ENCODE measurements at places on chromosomes 16 and 17.

GRCh38 chr17:6109536-6109935 is 39.4 kb downstream of the WSCD1 start:
- DNase-seq, result no peak

DNA sequence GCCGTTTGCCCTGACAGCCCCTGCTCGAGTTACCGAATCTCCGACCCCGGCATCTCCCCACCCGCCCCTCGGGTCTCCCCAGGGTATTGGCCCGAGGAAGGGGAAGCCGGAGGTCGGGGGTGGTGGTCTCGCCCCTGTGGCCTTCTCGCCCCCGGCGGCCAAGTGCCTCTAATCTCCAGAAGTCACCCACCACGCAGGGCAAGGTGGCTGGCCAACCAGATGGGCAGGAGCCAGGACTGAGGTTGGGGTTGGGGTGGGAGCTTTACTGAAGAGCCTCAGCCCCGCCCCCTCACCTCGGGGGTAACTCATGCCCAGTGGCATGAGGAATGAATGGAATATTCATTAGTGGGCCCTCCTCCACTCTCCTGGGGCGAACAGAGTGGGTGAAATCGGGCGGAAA is 637 bp downstream of the DHRS11 start:
- DNase-seq, result peak; percentile 8

DNA sequence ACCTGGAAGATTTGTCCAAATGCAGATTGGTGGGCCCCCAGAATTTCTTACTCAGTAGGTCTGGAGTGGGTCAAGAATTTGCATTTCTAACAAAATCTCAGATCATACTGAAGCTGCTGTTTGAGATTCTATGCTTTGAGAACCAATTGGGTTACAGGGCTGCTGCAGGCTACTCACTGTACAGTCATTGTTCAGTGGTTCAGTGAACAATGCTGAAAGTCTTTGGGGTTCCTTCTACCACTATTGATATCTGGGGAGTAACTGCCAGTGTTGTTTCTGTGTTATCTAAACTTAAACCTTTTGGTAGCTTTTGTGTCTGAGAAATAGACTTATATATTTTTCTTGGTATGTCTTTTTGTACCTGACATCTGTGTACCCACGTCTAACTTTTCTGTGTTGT is 187.5 kb downstream of the TANC2 start:
- DNase-seq, result no peak

DNA sequence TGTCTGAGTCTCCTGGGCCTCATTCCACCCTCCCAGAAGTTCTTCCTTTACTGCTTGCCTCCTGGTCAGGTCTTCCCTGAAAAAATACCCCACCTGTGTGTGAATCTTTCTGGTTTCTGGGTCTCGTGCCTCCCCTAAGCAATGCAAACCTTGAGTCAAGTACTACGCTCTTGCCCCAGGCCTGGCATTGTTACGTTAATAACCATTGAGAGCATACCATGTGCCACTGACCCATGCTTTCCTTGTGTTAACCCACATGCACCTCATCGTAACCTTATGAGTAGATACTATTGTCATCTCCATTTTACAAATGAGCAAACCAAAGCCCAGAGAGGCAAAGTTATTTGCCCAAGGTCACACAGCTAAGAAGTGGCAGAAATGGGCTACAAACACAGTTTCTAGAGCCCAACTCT is 25.4 kb upstream of the TOB1 start:
- no peak for DNase-seq

- DNase-seq, result no peak
These were observed 23.7 kb downstream of the MAP3K3 start for GRCh38 chr17:63645775-63646487.

DNA sequence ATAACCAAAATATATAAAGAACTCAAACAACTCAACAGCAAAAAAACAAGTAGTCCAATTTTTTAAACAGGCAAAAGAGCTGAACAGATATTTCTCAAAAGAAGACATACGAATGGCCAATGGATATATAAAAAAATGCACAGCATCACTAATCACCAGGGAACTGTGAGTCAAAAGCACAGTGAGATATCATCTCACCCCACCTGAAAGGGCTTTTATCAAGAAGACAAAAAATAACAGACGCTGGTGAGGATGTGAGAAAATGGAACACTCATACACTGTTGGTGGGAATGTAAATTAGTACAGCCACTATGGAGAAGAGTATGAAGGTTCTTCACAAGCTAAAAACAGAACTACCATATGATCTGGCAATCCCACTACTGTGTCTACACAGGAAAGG is 7.4 kb downstream of the XYLT1 start:
- no peak for DNase-seq

GRCh38 chr16:61364990-61365389 is 671.2 kb downstream of the CDH8 start:
- no peak for DNase-seq

DNA sequence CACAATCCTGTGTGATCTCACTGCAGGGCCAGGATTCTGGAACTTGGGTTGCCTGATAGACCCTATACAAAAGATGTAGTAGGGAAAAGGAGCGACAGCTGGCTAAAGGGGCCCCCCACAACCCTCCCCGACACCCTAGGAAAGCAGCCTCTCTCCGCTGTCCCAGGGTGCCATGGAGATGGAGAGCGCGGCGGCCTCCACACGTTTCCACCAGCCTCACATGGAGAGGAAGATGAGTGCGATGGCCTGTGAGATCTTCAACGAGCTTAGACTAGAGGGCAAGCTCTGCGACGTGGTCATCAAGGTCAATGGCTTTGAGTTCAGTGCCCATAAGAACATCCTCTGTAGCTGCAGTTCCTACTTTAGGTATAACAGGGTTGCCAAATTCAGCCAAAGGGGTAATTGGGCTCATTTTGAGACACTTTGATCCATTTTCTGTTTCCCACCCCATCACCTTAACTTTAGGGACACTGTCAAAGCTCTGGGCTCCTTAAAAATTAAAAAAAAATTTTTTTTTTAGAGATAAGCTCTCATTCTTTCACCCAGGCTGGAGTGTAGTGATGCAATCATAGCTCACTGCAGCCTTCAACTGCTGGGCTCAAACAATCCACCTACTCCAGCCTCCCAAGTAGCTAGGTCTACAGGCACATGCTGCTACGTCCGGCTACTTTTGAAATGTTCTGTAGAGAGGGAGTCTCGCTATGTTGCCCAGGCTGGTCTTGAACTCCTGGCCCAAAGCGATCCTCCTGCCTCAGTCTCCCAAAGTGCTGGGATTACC is at the start of gene KLHL10:
Gene KLHL10 (plus strand): TSS at position 65 of the 778 bp plus-strand sequence. CDS start 108 bp downstream, at position 173.
- DNase-seq, result no peak

GRCh38 chr16:67451704-67452435 is 20.9 kb downstream of the HSD11B2 start:
- DNase-seq, result no peak

- DNase-seq, result peak; percentile 67
These were observed 3.7 kb downstream of the NOL3 start for GRCh38 chr16:67173808-67174705.

DNA sequence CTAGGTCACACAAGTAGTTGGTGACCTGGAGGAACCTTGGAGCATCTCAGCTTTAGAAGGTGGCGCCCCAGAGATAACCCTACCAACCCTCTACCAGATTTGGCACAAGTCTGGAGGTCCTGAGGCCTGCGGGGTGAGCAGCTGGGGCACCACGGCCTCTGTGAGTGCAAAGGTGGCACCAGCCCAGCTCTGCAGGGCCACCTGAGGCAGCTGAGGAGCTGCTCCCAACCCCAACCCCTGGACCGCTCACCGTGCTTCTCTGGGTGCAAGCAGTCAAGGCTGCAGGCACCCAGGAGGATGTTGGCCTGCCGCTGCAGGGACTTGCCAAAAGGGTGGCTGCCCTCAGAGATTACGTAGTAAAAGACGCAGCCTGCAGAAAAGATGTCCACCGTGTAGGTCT is 28.4 kb upstream of the ICAM2 start:
- DNase-seq, result no peak

- DNase-seq, result no peak
These were observed 3.7 kb downstream of the ADAD2 start for GRCh38 chr16:84194470-84195200.

GRCh38 chr16:55390630-55391237 is 66.7 kb downstream of the IRX6 start:
- no peak for DNase-seq

DNA sequence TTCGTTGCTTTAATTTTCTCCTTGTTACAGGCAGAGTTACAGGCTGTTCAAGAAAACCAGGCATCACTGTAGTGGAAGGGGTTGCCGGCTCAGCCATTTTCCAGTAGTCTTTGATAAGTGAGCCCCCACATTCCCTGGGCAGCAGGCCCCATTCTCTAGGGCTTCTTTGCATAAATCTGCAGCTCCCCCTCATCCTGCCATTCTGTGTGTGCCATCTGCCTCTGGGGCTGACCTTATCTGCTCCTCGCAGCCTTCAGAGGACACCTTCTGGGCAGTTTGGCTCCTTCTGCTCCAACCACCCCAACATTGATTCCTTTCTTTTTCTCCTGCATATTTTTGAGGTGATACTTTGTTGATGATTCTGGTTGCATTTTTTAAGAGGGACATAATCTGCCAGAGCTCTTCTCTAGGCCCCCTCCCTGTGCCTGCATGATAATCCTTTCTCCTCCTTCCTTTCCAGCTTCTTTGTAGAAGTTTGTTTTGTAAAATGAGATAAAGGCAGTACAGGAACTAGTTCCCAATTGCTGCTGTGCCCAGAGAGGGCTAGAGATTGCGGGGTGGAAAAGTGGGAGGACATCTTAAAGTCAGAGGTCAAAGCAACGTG is 17.1 kb downstream of the RND2 start:
- DNase-seq, result no peak

GRCh38 chr17:66551839-66552238 is 249.4 kb downstream of the PRKCA start:
- DNase-seq, result no peak

DNA sequence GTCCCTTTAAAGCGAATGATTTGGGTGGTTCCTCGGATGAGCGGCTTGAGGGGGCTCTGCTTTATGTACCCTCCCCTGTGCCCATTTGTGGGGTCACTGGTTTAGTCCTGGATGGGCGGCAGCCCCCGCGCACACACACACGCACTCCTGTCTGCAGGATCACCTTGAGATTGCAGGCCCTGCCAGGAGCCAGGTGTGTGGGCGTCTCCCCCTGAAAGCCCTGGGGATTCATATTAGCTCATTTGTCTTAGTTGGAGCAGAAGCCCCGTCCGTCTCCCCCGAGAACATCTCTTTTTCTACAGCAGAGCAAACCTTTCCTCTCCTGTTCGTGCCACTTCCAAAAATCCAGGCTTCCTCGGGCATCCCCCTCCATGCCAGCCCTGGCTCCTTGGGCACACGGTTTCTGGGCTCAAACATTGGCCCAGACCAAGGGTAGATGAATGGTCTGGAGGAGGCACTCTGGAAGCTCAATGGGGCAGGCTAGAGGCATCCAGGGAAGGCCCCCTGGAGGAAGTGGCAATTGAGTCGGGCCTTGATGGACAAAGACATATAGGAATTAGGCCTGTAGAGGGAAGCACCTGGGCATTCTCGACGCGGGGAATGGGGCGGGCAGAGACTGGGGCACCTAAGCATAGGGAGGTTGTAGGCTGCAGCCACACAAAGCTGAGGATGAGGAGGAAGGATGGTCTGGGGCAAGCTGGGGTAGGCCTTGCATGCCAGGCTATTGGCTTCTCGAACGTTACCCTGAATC is 218.5 kb upstream of the GSE1 start:
- no peak for DNase-seq

DNA sequence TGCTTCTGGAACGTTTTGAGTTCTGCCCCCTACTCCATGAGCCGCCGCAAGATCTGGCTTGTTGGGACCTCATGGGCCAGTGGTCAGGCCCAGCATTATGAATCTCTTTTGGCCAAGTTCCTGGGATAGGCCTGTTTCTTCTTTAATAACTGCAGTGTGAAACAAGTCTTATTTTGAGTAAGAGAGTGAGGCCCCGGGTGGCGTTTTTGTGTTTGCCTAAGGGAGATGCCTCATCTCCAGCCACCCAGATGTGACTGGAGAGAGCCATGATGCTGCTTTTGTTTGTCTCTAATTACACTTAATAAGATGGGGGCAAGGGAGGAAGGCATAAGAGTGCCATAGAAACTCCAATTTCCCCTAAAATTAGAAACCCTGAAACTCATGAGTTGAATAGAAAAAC is 39.8 kb downstream of the KSR1 start:
- DNase-seq, result no peak

GRCh38 chr17:34098699-34099098 is 156.4 kb upstream of the CCL2 start:
- DNase-seq, result no peak

GRCh38 chr17:8622191-8622590 is 8.3 kb downstream of the MYH10 start:
- DNase-seq, result no peak

DNA sequence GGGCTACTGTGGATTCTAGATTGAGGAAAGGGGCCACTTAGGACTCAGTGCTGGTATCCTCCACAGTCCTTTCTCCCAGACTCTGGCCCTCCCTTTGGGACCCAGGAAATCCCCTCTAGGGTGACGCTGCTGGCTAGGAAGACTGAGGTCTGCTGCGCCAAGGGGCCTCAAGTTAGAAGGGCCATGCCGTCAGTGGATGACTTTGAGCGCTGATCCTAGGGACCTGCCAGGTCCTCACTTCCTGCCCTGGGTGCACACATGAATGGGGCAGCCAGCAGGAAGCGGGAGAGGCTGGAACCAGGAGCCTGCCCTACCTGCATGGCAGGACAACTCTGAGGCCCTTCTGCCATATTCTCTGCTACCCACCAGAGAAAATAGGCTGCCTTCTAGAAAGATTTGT is 145.0 kb downstream of the RAB11FIP4 start:
- DNase-seq, result no peak

DNA sequence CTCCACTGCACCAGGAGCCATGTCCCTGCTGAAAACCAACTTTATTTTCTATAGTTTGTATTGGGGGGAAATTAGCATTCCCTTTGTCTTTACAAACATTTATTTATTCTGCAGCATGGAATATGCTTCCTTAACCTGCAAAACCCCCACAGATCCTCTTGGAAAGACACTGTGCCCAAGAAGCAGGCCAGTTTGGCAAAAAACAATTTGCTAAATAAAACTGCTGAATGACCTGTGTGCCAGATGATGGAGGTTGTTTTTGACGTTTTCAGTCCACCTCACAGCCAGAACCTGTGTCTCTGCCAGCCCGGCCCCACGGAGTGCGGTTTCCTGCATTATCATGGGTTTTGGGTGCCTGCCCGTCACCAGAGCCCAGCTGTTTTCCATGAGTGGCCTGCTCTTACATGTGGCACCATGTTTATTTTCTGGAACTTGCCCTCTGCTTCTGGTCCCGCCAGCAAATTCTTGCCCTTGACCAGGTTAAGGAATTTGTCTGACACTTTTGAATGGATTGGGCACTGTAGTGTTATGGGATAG is 26.4 kb downstream of the ORC6 start:
- no peak for DNase-seq

Measured in NCI-H1105 treated with DMSO at 0.1 percent for 48 hours (cell line).